ENCODE measurements at places on chromosomes 2 and 18. TPM values are rescaled to one million over a fixed set of nuclear protein-coding genes. Genes with fewer than 3 reads are reported as not detected.

- DNase-seq, result no peak
Measured at GRCh38 chr2:101509499-101510284, 34.8 kb upstream of the RFX8 start.

DNA sequence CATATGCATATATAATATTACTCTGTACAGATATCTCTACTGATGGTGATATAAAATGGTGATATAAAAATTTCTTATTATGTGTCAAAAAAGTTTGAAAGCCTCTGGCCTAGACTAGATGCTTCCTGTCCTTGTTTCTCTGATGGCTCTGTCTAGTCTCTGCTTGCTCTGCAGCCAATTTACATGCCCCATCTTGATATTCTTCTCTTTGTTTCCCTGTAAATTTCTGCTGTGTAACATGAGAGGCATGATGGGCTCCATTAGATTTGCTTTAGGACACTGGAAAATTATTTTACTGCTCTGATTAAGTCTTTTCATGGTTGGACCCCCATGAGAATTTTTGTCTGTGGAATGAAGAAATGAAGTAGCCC is 24.3 kb downstream of the BABAM2 start:
- no peak for DNase-seq

- no peak for DNase-seq
Measured at GRCh38 chr18:40707797-40708196, 1247.2 kb upstream of the PIK3C3 start.

GRCh38 chr2:163428187-163428586 is 307.6 kb downstream of the FIGN start:
- DNase-seq, result no peak

DNA sequence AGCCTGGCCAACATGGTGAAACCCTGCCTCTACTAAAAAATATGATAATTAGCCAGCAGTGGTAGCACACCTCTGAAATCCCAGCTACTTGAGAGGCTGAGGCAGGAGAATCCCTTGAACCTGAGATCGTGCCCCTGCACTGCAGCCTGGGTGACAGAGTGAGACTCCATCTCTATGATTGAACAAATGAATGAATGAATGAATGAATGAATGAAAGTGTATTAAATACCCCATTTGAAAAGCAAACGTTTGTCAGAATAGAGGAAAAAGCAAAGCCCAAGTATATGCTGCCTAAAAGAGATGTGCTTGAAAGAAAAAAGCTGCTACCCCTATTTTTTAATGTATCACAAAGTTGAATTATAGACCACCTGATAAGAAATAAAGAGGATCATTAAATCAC is 89.1 kb upstream of the TTC27 start:
- DNase-seq, result no peak

DNA sequence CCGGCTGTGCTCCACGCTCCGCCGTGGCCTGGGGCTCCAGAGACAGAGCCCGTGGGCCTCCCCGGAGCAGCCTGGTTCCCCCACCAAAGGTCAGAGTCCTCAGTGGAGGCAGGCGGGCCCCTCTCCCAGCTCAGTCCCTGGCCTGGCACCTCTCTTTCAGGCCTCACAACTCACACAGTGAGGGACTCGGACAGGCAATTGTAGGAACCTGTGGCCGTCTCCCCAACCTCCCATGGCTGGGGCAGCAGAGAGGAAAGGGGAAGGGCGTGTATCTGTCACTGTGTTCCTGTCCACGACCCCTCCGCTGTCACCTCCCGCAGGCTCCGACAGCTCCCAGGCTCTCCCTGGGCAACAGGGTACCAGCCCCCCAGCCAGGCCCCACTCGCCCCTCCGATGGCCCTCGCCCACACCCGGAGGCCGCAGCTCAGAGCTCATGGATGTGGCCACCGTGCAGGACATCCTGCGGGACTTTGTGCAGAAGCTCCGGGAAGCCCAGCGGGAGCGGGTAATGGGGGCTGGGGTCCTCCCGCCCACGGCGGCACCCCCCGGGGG is 32.4 kb upstream of the SNED1 start:
- DNase-seq, result peak; percentile 70

DNA sequence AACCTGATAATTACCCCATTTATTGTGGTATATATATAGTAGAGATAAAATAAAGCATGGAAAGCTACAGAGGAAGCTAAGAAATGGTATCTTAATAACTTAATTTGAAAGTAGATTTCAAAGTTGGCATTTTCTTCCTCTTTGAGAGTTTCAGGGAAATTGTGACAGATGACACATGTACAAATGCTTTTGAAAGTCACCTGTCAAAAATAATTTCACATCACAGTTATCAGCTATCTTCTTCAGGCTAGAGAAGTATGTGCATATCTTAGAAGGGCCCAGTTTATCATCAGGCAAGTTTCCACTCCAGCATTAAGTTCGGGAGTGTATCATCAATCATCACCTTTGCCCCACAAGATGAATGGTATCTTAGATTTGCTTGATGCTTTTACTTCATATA is 457.9 kb downstream of the LRRTM4 start:
- no peak for DNase-seq

DNA sequence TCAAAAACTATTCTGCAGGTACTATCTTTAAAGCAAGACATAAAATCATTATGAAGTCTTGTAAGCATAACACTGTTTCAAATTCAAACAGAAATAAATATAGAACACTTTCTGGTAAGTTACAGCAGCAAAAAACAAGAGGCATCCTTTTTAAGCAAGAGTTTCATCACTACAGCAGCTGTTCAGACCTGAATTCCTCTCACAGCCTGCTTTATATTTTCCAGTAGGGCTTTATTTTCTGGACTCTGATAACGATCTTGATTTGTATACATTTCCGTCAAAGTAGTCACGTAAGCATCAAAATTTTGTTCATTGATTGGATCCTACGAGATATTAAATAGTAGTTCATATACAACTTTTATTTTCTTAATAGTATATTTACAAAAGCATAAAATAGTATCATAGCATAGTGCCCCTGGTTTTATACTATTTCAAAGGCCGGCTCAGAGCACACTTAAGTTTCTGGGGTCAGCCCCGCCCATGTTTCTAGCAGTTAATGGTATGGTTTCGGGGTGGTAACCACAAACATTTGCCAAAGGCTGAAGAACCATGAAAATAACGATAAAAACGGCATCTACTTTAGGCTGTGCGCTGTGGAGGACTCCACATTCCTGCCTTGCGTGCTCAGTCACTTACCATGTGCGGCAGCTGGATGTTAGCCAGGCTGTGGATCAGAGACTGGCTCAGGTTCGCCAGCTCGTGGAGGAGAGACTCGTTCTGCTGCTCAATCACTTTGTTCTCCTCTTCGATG is 47.5 kb upstream of the PXDN start:
- DNase-seq, result no peak

DNA sequence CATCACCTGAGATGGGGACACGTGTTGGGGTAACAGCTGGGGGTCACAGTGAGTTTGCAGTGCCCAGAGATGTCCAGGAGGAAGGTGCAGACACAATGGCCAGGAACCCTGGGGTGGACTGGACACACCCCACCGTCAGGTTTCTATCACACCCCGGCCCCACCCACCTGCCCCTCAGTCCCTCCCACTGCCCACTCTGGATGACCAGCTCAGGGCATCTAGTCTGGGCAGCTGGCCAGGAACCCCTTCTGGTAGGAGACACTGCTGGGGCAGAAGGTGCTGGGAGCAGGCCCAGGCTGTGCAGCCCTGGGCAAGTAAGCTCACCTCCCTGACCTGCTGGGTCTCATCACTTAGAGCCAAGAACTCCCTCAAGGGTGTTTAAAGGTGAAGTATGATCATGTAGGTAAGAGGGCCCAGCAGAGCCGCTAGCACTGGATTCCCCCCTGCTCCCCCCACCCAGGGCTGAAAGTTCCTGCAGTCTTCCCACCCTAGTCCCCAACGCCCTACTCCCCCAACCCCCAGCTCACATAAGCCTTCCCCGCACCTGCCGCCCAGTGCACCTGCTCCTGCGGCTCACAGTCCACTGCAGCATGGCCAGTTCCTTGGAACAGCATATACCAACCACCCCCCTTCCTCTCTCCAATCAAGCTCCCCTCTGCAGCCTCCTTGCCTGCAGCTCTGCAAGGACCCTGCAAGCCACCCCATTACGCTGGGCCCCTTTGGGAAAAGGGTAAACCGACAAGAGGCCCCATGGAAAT is 17.3 kb downstream of the BIN1 start:
- DNase-seq, result no peak

DNA sequence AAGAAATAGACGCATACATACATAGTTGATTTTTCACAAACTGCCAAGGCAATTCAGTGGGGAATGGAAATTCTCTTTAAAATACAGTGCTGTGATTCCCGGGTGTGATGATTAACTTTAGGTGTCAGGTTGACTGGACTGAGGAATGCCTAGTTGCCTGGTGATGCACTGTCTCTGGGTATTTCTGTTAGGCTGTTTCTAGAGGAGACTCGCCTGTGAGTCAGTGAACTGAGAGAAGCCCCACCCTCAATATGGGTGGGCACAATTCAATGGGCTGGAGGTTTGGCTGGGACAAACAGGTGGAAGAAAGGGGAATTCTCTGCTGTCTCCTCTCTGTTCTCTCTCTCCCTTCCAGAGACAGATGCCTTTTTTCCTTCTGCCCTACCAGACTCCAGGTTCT is 187.6 kb downstream of the ARHGAP28 start:
- DNase-seq, result no peak

ACMSD gene
- not detected for total RNA-seq

- DNase-seq, result no peak
Measured at GRCh38 chr18:47995654-47996053, 65.2 kb upstream of the SMAD2 start.

DNA sequence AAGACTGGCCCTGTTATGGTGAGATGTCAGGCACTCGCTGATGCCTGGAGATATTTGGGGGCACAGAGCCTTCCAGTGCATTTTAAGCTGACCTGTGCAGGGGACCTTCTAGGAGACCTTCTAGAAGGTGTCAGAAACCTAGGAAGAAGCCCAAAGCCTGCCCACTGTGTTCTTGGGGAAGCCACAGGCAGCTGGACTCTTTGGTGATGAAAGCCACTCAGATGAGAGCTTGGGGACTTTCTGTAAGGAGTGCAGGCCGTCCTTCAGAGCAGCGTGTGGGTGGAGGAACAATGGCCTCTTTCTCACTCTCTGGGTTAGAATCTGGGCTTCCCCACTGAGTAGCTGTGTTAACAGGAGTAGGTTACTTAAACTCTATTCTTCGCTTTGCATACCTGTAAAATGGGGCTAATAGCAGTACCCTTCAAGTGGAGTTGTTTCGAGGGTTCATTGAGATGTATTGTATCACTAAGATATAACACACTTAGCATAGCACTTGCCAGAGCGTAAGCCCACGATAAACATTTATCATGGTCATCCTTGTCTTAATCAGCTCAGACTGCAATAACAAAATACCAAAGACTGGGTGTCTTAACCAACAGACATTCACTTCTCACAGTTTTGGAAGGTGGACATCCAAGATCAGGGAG is 322.3 kb upstream of the EPAS1 start:
- DNase-seq, result no peak

DUSP19 gene
- total RNA-seq, result 6.2 TPM

DHRS9 gene
- 1.3 TPM for total RNA-seq

DNA sequence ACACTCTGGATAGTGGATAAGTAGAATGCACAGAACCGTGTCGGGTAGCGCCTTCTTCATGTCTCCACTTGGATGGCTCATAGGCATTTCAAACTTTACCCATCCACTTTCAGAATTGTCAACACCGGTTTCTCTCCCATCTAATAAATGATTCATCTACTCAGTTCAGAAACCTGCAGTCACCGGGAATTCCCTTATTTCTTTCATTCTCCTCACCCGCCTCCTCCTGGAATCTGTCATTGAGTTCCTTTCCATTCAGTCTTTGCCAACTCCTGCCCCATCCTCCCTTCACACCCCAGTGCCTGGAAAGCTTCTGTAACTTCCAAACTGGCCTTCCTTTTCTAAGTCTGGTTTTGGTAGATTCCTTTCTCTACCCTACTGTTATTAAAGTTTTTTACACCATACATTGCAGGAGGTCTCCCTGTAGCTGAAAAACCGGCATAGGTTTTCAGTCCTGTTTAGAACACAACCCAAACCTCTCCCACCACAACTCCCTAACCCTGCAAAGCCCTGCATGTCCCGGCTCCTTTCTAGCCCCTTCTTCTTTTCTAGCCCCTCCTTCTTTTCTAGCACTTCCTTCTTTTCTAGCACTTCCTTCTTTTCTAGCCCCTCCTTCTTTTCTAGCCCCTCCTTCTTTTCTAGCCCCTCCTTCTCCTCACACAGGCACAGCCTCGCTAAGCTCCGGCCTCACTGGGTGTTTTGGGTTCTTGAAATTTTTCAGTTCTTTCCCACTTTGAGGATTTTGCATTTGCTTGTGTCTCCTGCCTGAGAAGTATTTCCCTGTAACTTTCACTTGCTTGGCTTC is 133.9 kb upstream of the KLHL14 start:
- no peak for DNase-seq

DNA sequence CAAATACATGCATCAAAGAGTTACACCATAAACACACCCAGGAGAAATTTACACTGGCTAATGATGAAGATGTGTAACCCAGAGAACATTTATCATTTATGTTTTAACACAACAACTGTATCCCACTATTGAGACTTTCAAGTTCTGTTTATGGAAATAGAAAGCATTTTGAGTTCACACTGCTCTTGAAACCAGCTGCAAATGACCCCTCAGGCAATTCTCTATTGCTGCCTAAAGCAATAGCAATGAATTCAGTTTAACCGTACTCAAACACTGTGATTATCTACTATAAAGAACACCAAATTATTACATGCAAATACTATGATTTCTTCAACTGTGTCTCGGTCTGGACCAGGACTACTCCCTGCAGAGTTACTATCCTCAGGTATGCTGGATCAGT is 452.7 kb upstream of the NRXN1 start:
- DNase-seq, result no peak

DNA sequence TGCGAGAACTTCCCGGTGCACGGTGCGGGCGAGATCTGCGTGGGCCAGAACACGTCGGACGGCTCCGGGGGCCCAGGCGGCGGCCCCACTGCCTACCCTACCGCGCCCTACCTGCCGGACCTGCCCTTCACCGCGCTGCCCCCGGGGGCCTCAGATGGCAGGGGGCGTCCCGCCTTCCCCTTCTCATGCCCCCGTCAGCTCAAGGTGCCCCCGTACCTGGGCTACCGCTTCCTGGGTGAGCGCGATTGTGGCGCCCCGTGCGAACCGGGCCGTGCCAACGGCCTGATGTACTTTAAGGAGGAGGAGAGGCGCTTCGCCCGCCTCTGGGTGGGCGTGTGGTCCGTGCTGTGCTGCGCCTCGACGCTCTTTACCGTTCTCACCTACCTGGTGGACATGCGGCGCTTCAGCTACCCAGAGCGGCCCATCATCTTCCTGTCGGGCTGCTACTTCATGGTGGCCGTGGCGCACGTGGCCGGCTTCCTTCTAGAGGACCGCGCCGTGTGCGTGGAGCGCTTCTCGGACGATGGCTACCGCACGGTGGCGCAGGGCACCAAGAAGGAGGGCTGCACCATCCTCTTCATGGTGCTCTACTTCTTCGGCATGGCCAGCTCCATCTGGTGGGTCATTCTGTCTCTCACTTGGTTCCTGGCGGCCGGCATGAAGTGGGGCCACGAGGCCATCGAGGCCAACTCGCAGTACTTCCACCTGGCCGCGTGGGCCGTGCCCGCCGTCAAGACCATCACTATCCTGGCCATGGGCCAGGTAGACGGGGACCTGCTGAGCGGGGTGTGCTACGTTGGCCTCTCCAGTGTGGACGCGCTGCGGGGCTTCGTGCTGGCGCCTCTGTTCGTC is 1.7 kb downstream of the FZD7 start:
- DNase-seq, result peak; percentile 81

- DNase-seq, result no peak
Measured at GRCh38 chr18:79374408-79375171, 21.1 kb upstream of the NFATC1 start.

Measured in type B pancreatic cell (in vitro differentiated cells).